Glutamatergic neuron (in vitro differentiated cells): ENCODE measurements at places on chromosomes 13 and 19. TPM values are rescaled to one million over a fixed set of nuclear protein-coding genes. Genes with fewer than 3 reads are reported as not detected.

MCF2L gene
- 83.0 TPM for total RNA-seq

CEACAM8 gene
- total RNA-seq = not detected

ANGPTL8 gene
- total RNA-seq = not detected

DNA sequence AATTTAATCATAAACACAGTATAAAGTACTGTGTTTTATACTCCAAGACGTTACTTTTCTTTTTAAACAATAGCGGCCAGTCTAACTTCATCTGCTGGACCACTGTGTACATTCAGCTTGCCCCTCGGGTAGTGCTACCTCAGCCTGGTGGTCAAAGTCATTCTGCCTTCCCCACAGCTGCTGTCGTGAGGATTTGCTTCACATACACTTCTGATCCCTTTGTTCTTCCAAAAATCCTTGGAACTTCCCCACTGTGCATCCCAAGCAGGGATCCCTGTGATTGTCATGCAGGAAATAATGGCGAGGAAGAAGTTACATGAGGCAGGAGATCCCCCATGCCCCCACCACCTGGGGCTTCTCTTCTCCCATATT lies 234.9 kb upstream of the STARD13 start:
- DNase-seq = no peak

DNA sequence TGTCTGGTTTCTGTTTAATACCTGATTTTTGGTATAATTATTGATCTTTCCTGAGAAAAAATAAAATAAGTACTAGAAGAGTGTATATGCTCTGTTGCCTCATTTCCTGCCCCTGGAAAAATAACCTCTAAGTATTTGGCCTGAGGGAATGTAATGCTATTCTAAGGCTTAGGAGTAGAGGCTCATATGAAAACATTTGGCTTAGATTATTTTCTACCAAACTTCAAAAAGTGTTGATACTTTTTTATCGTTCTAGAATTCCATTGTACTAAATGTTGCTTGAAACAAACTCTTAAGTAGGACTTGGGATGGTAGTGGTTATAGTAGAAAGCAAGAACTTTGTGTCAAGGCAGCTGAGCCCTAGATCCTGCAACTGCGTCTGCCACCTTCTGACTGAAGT lies 57.8 kb downstream of the COG3 start:
- DNase-seq = no peak

DNA sequence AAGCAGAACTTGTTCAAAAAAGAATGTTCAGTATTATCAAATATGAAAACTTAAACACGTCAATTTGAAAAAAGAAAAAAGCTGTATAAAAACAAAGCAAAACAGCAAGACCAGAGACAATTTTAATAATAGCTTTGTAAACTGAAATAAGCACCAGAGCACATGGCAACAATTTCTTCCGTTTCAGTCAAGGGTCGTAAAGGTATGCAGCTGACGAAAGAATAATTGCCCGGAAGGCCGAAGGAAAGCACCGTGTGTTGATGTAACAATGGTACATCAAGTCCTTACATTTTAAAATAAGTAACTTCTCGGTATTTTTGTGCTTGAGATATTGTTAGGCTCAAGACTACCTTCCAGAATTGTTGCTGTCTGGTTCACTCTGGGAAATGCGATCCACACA lies 1.7 kb downstream of the PROSER1 start:
- DNase-seq = no peak

- no peak for DNase-seq
Observed at GRCh38 chr19:4443188-4443587, 14.4 kb downstream of the UBXN6 start.

DNA sequence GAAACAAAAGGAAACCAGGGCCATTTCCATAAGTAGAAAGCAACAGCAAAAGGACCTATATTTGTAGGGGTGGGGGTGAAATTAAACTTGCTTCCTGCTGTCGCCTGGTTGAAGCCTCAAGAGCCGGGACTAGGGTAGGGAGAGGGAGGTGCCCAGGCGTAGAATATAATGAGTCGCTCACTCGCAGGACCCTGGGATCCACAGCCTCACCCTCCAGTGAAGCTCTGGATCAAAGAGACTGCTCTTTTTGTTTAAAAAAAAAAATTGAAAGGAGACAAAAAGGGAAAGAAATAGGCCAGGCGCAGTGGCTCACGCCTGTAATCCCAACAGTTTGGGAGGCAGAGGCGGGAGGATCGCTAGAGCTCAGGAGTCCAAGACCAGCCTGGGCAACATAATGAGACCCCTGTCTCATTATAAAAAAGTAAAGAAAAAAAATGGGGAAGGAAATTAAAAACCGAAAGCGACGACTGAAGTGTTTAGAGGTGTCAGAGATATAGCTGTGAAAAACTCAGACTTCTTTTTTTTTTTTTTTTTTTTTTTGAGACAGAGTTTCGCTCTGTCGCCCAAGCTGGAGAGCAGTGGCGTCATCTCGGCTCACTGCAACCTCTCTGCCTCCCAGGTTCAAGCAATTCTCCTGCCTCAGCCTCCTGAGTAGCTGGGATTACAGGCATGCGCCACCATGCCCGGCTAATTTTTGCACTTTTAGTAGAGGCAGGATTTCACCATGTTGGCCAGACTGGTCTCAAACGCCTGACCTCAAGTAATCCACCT lies 10.9 kb upstream of the ADGRE5 start:
- no peak for DNase-seq

GRCh38 chr13:98556142-98556816 lies 20.6 kb downstream of the STK24 start:
- no peak for DNase-seq

GRCh38 chr19:10289836-10290356 lies at the start of gene ICAM5:
TSS of gene ICAM5 (plus strand) at chr19:10289952. CDS start at chr19:10290044, 92 bp downstream.
- peak; percentile 40 for DNase-seq

DNA sequence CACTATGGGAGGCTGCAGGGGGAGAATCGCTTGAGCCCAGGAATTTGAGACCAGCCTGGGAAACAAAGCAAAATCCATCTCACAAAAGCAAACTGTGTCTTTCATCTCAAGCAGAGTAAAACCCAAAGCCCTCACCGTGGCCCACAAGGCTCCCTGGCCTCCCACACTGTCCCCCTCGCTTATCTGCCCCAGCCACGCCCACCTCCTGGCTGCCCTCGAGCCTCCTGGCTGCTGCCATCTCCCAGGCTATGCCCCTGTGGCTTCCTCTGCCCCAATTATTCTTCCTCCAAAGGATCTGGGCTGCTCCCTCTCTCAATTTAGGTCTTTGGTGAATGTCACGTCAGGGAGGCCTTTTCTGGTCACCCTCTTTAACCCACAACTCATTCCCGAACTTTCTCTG lies 3.6 kb downstream of the RABAC1 start:
- no peak for DNase-seq
